ENCODE measurements at places on chromosomes 12 and 14. TPM values are rescaled to one million over a fixed set of nuclear protein-coding genes. Genes with fewer than 3 reads are reported as not detected.

Gene P2RX4
- 9.5 TPM for total RNA-seq

DNA sequence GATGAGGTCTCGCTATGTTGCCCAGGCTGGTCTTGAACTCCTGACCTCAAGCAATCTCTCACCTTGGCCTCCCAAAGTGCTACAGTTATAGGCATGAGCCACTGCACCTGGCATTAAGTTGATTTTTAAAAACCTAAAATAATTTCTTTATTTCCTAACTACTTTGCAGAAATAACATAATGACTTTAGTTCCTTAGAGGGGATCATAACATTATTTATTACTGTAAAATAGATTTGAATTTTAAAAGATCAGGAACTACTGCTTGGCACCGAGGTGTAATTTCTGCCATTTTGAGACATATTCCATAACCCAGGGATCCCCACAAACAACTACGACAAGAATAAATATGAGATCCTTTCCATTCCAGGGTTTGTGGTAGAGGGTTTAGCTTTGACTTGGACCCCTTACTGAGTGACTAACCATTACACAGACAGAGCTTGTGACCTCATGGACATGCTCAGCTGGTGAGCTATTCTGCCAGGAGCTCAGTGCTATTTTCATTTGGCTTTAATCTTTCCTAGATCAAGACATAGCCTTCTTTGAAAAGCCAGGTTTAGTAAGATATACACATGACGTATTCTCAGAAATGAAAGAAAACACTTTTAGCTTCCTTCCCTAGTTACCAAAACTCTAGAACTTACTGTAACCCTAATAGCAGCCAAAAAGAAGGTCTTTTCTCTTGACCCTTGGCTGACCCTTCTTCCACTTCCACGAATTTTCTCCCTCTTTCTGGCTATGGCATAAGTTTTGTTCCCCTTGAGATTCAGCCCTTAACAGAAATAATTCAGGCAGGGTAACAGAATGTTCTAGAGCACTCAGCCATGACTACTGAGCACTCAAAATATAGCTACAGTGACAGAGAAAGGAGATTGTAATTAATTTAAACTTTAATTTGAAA is 75.1 kb upstream of the NUDT4 start:
- no peaks in the 10 kb centered on the region for H3K4me1 ChIP-seq
- H3K36me3 ChIP-seq = no peaks in the 10 kb centered on the region
- H3K27ac ChIP-seq = no peak overlapping the region
- no peak overlapping the region for H3K4me3 ChIP-seq
- no peaks in the 10 kb centered on the region for H3K27me3 ChIP-seq

DNA sequence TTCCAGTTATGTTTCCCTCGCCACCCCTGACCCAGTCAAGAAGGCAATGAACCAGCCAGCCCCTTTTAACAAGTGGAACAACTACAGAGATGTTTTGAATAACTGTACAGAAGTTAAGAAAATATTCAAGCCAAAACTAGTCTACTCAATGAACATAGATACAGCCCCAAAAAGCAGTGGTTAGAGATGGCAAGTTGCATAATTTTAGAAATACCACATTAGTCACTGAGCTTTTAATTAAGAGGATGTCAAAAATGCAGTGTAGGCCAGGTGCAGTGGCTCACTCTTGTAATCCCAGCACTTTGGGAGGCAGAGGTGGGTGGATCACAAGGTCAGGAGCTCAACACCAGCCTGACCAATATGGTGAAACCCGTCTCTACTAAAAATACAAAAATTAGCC is 27.2 kb downstream of the PROX2 start:
- DNase-seq = no peak
- H3K4me1 ChIP-seq = no peaks in the 10 kb centered on the region
- H3K36me3 ChIP-seq = no peaks in the 10 kb centered on the region
- no peak overlapping the region for H3K27ac ChIP-seq
- no peaks in the 10 kb centered on the region for H3K27me3 ChIP-seq
- H3K4me3 ChIP-seq = no peak overlapping the region

Gene NTS
- 36.6 TPM for total RNA-seq

Gene GUCY2C
- 2.5 TPM for total RNA-seq

Gene SYCP3
- total RNA-seq = 0.07 TPM

GRCh38 chr12:91897025-91897515 is 248.6 kb downstream of the BTG1 start:
- H3K36me3 ChIP-seq = no peaks in the 10 kb centered on the region
- no peaks in the 10 kb centered on the region for H3K4me1 ChIP-seq
- H3K4me3 ChIP-seq = no peak overlapping the region
- H3K27me3 ChIP-seq = no peaks in the 10 kb centered on the region

- DNase-seq = no peak
- no peak overlapping the region for H3K4me3 ChIP-seq
- H3K36me3 ChIP-seq = no peaks in the 10 kb centered on the region
- H3K27me3 ChIP-seq = no peaks in the 10 kb centered on the region
- no peak overlapping the region for H3K27ac ChIP-seq
Observed at GRCh38 chr14:83594874-83595273, 1935.1 kb upstream of the FLRT2 start.

Measured in H1 (cell line).